ENCODE measurements at places on chromosomes 5 and 9.
A peak's percentile ranks its signal among the peaks of the same experiment; 100 is the strongest.

- no peak for DNase-seq
These were observed 7.4 kb downstream of the DMRTA1 start for GRCh38 chr9:22454016-22454415.

GRCh38 chr5:176500511-176500910 is 36.7 kb downstream of the RNF44 start:
- DNase-seq, result no peak

GRCh38 chr9:85569988-85570387 is 171.8 kb downstream of the AGTPBP1 start:
- DNase-seq, result no peak

DNA sequence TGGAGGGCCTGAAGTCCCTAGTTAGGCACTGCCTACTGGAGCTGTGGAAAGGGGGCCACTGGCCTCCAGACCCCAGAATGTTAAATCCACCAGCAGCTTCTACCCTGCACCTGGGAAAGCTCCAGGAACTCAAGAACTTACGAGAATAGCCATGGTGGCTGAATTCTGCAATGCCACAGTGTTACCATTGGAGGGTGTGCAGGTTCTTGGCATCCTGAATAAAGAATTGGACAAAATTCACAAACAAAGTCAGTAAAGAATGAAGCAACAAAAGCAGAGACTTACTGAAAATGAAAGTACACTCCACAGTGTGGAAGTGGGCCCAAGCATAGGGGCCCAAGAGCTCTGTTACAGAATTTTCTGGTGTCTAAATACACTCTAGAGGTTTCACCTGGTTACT is 107.0 kb downstream of the PRDM9 start:
- no peak for DNase-seq

GRCh38 chr9:120965344-120966012 is 38.9 kb upstream of the TRAF1 start:
- no peak for DNase-seq

DNA sequence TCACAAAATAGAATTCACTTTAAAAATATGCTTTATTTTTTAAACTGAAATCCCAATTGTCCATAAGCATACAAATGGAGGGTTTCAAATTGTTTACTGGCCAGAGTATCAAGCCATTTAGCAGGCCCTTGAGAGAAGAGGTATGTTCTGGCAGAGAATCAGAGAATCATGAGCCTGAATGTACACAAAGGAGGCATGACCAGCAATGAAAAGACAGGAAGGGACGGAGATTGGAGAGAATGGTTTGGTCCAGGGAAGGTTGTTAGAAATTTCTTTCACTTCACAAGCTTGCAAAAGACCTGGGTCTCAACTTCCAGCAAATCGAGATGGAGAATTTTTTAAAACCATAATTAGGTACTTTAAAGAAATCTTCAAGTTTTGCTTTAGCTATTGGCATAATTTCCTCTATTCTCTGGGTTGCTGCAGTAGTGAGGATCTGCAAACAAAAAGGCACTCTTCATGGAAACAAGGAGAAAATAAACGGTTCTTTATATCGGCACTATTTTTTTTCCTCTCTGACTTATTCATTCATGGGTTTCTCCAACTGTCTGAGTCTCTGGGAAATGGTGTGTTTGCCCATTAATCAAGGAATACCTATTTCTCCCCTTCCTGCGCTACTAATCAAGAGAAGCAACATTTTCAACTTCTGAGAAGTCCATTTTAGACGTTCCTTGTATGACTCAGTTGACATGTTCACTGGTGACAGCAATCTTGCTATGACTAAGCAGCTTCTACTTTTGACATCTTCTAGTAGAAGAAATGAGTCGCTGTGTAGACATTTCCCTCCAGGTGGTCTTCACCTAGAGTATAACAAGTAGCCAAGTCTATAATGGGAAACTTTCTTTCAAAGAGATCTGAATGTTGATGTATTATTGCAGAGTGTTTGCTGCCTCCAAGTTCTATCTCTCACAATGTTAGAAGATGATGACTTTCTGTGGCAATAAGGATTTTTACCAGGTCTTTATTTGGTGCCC is 23.1 kb upstream of the ERCC6L2 start:
- no peak for DNase-seq

DNA sequence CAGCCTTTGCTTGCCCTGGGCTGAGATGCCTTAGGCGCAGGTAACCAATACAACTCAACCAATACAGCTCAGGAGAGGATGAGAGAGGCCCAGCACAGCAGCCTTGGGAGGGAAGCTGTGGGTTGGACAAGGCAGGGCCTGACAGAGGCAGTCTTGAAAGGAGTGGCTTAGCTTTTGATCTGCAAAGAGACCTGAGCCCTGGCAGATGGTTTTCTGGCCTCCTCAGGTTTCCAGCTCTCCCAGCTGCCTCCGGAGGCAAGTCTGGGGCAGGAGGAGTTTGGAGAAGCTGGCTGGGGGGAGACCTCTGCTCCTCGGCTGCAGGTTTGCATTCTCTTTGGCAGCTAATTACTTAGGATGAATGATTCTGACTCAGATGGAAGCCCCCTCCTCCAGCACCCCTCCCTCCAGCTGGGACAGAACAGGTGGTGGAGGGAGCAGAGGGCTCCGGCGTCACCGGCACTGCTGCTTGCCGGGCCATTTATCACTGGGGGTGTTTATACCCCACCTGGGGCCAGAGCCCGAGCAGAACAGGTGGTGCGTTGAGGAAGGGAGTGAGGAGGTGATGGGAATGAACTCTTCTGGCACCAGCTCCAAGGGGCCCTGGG is 50.8 kb downstream of the TSPAN17 start:
- no peak for DNase-seq

DNA sequence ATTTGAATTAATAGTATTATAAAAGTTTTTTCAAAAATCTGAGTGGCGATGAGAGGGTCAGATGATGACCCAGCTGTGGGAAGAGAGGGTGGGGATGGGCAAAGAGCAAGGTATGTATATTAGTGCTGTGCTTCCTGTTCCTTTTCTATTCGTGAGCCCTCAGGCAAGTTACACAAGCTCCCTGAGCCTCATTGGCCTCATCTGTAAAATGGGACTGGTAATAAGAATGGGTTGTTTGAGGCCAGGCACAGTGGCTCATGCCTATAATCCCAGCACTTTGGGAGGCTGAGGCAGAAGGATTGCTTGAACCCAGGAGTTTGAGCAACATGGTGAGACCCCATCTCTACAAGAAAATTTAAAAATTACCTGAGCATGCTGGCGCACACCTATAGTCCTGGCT is 24.0 kb upstream of the MLANA start:
- no peak for DNase-seq

- DNase-seq, result no peak
These were observed 90.3 kb downstream of the SH3GL2 start for GRCh38 chr9:17669206-17669605.

- DNase-seq, result no peak
These were observed 4.5 kb upstream of the POU4F3 start for GRCh38 chr5:146334074-146334533.

GRCh38 chr9:76161106-76161505 is 233.1 kb downstream of the RFK start:
- no peak for DNase-seq

GRCh38 chr5:167819406-167819805 is 472.0 kb upstream of the WWC1 start:
- DNase-seq, result no peak

DNA sequence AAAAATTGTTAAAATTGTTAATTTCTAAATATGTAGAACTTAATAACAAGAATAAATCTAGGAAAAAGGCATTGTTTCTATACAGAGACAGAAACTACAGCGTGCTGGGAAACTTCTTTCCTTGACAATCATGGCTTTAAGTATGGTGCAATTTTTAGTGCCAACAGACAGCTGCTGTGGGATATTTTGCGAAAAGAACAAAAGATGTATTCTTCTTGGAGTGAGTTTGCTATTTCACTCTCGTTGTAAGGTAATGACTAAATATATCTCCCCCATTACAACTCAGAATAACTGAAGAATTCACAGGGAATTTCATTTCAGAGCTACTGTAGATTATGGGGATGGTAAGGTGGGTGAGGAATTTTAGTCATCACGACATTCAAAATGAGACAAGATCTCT is 2055.0 kb upstream of the ACO1 start:
- no peak for DNase-seq

- DNase-seq, result no peak
These were observed 1985.9 kb downstream of the EFNA5 start for GRCh38 chr5:105684799-105685198.

DNA sequence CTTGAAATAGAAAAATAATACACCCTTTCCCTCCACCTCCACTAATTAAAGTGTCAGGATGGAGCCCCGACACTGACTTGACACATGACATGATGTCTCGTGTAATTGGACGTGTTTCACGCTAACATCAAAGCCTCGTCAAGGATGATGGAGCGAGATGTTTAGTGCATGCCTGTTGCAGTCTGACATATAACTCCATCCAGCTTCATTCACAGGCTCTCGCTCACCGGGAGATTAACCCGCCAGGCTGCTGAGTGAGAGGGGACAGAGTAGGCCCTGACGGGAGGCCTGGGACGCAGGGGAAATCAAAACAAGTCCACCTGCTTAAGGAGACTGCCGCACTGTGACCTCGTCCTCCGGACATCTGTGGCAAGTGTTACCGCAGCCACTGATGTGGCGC is 263.5 kb downstream of the SLIT3 start:
- DNase-seq, result no peak

GRCh38 chr9:110837401-110838005 is 168.9 kb downstream of the MUSK start:
- no peak for DNase-seq

- DNase-seq, result no peak
These were observed 73.4 kb upstream of the NR4A3 start for GRCh38 chr9:99748266-99748665.

- DNase-seq, result no peak
These were observed 276.3 kb downstream of the PSAT1 start for GRCh38 chr9:78573205-78573604.

- DNase-seq, result peak; percentile 17
These were observed 47.9 kb downstream of the STK10 start for GRCh38 chr5:172140120-172140519.

- DNase-seq, result no peak
These were observed 24.2 kb downstream of the PCDHGC5 start for GRCh38 chr5:141512911-141513626.

GRCh38 chr5:124264499-124264898 is 481.9 kb downstream of the ZNF608 start:
- DNase-seq, result no peak

- DNase-seq, result no peak
These were observed 50.9 kb downstream of the MEGF9 start for GRCh38 chr9:120663380-120663779.

- DNase-seq, result no peak
These were observed 178.9 kb downstream of the XRCC4 start for GRCh38 chr5:83256091-83256780.
